Spinal cord (tissue), 10 donors: ENCODE measurements at places on chromosomes 7 and 10.

GRCh38 chr10:72759584-72759983, 67.6 kb downstream of the MCU start:
- H3K4me1 ChIP-seq: no peaks in the 10 kb centered on the region
- H3K36me3 ChIP-seq: no peaks in the 10 kb centered on the region
- H3K27ac ChIP-seq: no peak overlapping the region
- no peaks in the 10 kb centered on the region for H3K27me3 ChIP-seq
- H3K4me3 ChIP-seq: no peak overlapping the region

DNA sequence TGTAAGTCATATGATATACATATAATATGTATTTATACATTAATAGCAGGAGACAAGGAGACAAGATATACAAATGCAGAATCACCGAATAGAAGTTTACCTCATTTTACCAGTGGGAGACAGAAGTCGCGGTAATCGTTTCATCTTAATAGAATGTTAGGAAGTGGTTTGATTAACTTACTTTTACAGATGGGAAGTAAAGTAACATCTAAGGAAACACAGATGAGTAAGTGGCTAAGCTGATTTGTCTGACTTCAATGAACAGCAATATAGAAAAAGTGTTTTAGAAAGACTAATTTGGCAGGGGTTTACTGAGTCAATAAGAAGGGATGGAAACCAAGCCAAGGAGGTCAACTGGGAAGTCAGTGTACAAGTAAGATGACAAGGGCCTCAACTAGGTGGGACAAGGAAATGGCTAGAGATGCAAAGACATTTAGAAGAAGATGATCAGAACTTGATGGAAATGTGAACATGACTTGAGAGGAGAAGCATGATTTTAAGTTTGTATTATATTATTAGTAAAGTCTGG, 36.2 kb upstream of the FAM133B start:
- no peaks in the 10 kb centered on the region for H3K4me1 ChIP-seq
- no peak overlapping the region for H3K4me3 ChIP-seq

- H3K27me3 ChIP-seq: no peaks in the 10 kb centered on the region
- no peaks in the 10 kb centered on the region for H3K36me3 ChIP-seq
- no peaks in the 10 kb centered on the region for H3K4me1 ChIP-seq
- H3K4me3 ChIP-seq: no peak overlapping the region
Measured at GRCh38 chr7:120842121-120842621, 15.8 kb downstream of the TSPAN12 start.

DNA sequence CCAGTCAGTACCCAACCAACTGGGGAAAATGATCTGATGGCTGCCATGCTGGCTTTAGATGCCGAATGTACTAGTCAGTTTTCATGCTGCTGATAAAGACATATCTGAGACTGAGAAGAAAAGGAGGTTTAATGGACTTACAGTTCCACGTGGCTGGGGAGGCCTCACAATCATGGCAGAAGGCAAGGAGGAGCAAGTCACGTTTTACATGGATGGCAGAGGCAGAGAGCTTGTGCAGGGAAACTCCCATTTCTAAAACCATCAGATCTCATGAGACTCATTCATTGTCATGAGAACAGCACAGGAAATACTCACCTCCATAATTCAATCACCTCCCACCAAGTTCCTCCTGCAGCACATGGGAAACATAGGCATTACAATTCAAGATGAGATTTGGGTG, 508.9 kb upstream of the NRP1 start:
- H3K27ac ChIP-seq: no peak overlapping the region
- H3K4me1 ChIP-seq: no peaks in the 10 kb centered on the region
- no peaks in the 10 kb centered on the region for H3K27me3 ChIP-seq
- H3K36me3 ChIP-seq: no peaks in the 10 kb centered on the region
- no peak overlapping the region for H3K4me3 ChIP-seq
- no peak for DNase-seq

- no peaks in the 10 kb centered on the region for H3K36me3 ChIP-seq
- no peaks in the 10 kb centered on the region for H3K27me3 ChIP-seq
- no peaks in the 10 kb centered on the region for H3K4me1 ChIP-seq
- H3K27ac ChIP-seq: no peak overlapping the region
Measured at GRCh38 chr7:27895551-27895950, 155.6 kb downstream of the TAX1BP1 start.

DNA sequence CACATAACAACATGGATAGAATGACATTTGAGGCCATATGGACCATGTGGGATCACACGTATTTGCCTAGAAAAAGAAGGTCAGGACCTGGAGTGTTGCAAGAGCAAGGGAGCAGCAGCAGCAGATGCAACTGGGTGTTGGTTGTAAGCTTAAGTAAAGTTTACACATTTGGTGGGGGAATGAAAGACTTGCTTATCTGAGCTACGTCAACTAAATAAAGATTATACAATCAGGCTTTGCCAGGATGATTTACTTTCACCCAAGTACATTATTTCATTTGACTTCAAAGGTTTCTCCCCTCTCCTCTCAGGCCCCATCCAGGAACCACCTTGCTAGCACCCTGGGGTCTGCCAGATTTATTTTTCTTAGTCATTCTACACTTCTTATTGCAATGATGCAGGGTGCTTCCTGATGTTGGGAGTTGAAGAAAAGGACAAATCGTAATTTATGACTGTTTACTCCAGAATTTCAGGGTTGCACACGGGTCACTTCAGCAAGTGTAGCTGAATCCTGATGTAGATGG, 591.9 kb upstream of the IGFBP3 start:
- H3K36me3 ChIP-seq: no peaks in the 10 kb centered on the region
- H3K4me1 ChIP-seq: no peaks in the 10 kb centered on the region
- H3K27ac ChIP-seq: no peak overlapping the region
- DNase-seq: no peak
- no peaks in the 10 kb centered on the region for H3K27me3 ChIP-seq

DNA sequence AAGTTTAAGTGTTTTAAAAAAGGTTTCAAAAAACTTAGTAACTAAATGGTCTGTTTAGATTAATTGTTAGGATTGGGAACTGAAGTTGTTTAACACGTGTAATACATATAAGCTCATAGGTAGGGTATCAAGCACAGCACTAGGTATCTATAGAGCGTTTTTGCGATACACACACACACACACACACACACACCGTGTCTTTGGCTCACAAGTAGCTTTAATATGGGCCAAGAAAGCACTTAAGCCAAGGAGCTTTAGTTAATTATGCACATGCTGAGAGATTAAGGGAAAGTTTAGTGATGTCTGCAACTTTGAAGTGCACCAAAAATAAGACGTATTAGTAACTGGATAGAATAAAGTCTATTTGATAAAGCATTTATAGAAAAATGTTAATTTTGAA, 93.8 kb upstream of the CNTNAP2 start:
- H3K4me1 ChIP-seq: no peaks in the 10 kb centered on the region
- H3K36me3 ChIP-seq: no peaks in the 10 kb centered on the region
- H3K27me3 ChIP-seq: no peaks in the 10 kb centered on the region
- no peak overlapping the region for H3K4me3 ChIP-seq
- DNase-seq: no peak
- H3K27ac ChIP-seq: no peak overlapping the region

DNA sequence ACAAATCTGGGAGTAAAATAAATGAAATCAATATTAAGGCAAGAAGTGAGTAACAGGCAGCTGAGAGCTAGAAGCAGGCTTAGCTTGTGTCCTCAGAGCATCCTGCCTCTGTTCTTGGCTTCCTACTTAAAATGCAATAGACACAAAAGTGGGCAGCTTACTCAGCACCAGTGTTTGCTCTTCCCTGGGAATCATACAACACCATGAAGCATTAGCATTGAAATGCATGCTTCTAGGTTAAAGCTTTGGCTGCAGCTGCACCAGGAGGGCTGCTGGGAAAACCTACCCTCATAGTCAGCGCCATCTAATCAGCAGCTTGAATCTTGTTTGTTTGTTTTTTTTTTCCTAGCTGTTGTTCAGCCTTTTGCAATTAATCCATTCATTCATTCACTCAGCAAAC, 104.2 kb upstream of the VWC2 start:
- H3K36me3 ChIP-seq: no peaks in the 10 kb centered on the region
- H3K4me1 ChIP-seq: no peaks in the 10 kb centered on the region
- DNase-seq: peak; percentile 20
- no peak overlapping the region for H3K27ac ChIP-seq

- no peak for DNase-seq
- H3K4me3 ChIP-seq: no peak overlapping the region
- H3K4me1 ChIP-seq: no peaks in the 10 kb centered on the region
- no peaks in the 10 kb centered on the region for H3K27me3 ChIP-seq
Measured at GRCh38 chr7:38685851-38686250, 54.7 kb upstream of the AMPH start.

GRCh38 chr10:119858063-119858462, 14.6 kb downstream of the MCMBP start:
- H3K4me1 ChIP-seq: no peaks in the 10 kb centered on the region
- H3K27me3 ChIP-seq: no peaks in the 10 kb centered on the region
- no peak overlapping the region for H3K27ac ChIP-seq
- H3K4me3 ChIP-seq: no peak overlapping the region
- H3K36me3 ChIP-seq: peaks cover 21% of the 10 kb centered on the region

DNA sequence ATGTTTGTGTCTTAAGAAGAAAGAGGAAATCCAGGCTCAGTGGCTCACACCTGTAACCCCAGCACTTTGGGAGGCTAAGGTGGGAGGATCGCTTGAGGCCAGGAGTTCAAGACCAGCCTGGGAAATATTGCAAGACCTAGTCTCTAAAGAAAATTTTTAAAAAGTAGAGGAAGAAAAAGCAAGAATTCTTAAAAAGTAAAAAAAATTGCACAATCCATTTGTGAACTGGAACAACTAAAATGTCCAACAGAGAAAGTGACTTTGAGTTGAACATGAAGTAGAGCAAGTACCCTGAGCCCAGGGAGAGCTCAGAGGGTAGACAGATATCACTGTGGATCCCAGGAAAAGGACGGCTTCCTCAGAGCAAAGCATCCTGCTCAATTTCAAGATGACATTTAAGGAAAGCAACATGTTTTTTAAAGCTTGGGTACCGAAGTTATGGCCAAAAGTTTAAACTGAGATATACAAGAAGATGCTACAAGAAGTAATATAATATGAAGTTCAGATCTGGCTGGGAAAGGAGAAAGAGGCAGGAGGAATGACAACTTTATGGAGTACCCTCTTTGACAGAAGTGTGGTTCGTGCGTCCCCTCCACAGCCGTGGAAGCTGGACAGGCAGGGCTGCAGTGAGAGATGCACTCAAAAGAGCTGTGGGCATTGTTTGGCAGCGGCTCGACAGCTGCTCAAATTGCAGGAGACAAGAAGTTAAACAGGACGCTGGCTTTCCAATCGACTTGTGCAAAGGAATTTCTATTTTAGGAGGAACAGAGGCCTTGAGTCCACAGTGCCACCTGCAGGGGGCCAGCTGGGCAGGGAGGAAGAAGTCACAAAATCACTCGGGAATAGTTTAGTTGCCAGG, 201.3 kb downstream of the JCAD start:
- H3K27ac ChIP-seq: peak overlapping the region; percentile 61
- H3K4me1 ChIP-seq: peaks cover 6% of the 10 kb centered on the region
- no peaks in the 10 kb centered on the region for H3K36me3 ChIP-seq

DNA sequence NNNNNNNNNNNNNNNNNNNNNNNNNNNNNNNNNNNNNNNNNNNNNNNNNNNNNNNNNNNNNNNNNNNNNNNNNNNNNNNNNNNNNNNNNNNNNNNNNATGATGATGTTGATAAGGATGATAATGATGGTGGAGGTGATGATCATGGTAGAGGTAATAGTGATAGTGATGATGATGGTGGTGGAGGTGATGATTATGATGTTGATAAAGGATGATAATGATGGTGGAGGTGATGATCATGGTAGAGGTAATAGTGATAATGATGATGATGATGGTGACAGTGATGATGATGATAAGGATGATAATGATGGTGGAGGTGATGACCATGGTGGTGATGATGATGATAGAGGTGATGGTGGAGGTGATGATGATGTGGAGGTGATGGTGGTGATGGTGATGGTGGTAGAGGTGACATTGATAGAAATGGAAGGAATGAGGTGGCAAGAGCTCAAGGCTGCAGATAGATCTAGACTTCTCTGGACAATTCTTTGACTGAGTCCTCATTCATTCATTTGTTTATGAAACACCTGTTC, 47.8 kb downstream of the FAM20C start:
- peaks cover 54% of the 10 kb centered on the region for H3K36me3 ChIP-seq
- no peak overlapping the region for H3K4me3 ChIP-seq
- no peak overlapping the region for H3K27ac ChIP-seq
- H3K27me3 ChIP-seq: no peaks in the 10 kb centered on the region
- no peak for DNase-seq

DNA sequence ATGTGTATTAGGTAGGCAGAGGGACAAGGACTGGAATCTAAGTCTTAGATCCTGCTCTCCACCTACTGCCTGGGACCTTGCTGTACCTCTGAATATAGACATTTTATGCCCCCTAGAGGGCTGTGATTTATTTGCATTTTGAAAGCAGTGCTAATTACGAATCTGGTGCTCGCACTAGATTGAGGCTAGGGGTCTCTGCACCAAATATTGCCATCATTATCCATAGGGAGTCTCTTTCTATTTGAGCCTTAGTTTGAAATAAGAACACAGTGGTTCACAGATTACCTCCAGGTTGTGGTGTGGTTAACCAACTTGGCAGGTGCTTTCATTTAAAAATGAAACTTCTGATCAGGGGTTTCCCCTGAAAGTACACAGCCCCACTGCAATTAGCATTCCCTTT, 41.8 kb downstream of the CNNM1 start:
- H3K36me3 ChIP-seq: no peaks in the 10 kb centered on the region
- peak; percentile 51 for DNase-seq
- H3K4me1 ChIP-seq: no peaks in the 10 kb centered on the region
- no peaks in the 10 kb centered on the region for H3K27me3 ChIP-seq

- DNase-seq: no peak
- no peak overlapping the region for H3K4me3 ChIP-seq
- H3K27ac ChIP-seq: no peak overlapping the region
- no peaks in the 10 kb centered on the region for H3K27me3 ChIP-seq
- H3K36me3 ChIP-seq: no peaks in the 10 kb centered on the region
Measured at GRCh38 chr7:2862831-2863361, 18.8 kb upstream of the GNA12 start.

DNA sequence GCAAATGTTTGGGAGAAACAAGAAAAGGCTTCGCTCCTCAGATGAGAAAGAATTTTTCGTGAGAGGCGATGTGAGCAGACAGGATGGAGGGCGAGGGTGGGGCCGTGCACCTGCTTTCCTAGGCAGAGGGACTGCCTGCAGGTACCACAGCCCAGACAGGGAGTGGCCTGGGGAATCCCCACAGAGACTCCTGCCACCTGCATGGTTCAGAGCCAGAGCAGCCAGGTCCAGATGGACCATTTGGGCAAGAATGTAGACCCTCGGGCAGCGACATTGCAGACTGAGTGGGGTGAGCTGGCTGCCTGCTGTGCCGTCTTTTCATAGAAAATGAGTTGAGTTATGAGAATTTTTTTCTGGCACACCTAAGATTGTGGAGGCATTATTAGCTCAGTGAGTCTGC, 216.8 kb downstream of the SNX10 start:
- no peak for DNase-seq
- H3K4me3 ChIP-seq: no peak overlapping the region
- H3K36me3 ChIP-seq: no peaks in the 10 kb centered on the region

DNA sequence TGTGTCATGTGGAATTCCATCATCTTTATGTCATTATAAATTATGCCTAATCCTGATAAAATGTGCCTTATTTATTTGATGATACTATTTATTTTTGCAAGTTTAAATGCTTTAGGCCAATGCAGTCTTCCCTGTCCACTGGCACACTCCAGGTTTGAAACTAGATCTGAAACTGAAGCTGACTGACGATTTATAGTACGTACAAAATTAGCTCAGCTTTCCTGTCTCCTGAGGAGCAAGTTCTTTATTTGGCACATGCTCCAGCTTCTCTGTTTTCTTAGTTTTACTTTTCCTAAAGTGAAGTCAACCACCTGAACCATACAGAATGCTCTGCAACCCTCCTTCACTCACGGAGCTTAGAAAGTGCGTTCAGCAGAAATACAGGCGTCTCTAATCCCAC, 164.1 kb downstream of the HECW1 start:
- no peaks in the 10 kb centered on the region for H3K4me1 ChIP-seq
- peaks cover 9% of the 10 kb centered on the region for H3K36me3 ChIP-seq
- H3K4me3 ChIP-seq: no peak overlapping the region
- DNase-seq: no peak
- no peaks in the 10 kb centered on the region for H3K27me3 ChIP-seq
- no peak overlapping the region for H3K27ac ChIP-seq
